ENCODE measurements at places on chromosomes 2 and 18.

- no peak for DNase-seq
Observed at GRCh38 chr2:65536596-65536995, 104.2 kb upstream of the SPRED2 start.

GRCh38 chr2:236086971-236087465, 81.2 kb downstream of the GBX2 start:
- DNase-seq = no peak

DNA sequence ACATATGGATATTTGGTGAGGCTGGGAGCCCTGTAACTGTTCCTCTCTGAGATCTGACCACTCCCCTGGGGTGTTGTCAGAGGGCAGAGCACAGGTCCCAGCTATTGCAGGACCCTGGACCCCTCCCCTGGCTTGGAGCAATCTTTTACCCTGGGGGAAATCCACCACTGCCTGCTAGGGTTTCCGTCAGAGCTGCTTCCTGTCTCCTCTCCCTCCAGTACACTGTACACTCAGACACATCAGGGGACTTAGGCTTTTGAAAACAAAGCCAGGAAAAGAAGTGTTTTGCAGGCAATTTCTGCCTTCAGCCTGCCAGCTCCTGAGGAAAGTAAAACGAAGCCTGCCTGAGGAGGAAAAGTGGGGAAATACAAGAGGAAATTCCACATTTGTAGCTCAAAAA, 13.2 kb upstream of the CEP68 start:
- DNase-seq = no peak

GRCh38 chr2:46114996-46115395, 182.2 kb upstream of the EPAS1 start:
- no peak for DNase-seq

GRCh38 chr2:45904267-45904945, 252.9 kb downstream of the PRKCE start:
- no peak for DNase-seq

GRCh38 chr2:32623311-32623706, 4.5 kb upstream of the TTC27 start:
- no peak for DNase-seq

- DNase-seq = peak; percentile 45
Observed at GRCh38 chr2:98487806-98488189, 43.1 kb downstream of the INPP4A start.

GRCh38 chr2:214808981-214809750, at the start of gene BARD1:
BARD1 (minus strand) TSS chr2:214809683; CDS start chr2:214809569, 114 bp downstream.
- DNase-seq = peak; percentile 53

DNA sequence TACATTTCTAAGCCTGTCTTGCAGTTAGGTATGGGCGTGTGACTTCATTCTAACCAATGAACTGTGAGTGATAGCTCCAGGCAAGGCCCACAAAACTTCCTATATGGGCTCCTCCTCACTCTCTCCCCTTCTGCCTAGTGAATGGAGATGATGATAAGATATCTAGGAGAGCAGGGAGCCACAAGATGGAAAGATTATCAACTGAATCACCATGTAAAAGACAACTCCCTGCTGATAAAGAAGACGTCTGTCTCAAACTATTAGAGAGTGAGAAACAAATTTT, 237.1 kb downstream of the GPD2 start:
- DNase-seq = no peak

GRCh38 chr2:109434351-109434750, 179.4 kb downstream of the SEPTIN10 start:
- no peak for DNase-seq

DNA sequence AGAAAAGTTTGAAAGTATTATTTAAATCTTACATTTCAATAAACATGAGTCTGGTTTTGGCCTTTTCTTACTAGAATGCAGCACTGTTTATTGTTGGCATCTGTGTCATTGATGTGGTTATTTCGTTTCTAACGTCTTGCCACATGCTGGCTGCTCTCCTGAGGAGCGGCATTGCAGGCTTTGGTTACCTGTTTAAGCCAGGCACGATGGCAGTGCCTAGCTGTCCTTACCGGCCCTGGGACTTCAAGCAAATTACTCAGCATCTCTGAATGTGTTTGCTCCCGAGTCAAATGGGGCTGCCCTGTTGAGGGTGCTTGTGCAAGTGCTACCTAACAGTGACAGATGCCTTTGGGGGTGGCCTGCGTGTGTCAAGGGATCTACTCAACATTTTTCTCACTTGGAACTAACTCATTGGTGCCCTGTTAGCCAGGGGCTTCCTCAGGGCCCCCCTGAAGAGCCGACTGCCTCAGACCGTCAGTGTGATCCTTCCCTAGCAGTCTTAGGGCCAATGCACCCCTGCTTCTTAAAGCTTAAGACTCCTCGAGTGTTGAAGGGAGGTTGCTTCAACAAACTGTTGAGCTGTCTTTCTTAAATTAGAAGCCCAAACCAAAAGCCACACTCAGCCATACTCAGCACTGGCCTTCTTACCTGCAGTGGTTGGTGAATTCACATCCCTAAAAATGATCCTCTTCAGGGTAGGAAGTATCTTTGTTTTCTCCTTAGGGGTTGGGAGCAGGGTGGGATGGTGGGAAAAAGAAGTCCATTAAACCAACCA, 151.5 kb downstream of the NCK2 start:
- no peak for DNase-seq

DNA sequence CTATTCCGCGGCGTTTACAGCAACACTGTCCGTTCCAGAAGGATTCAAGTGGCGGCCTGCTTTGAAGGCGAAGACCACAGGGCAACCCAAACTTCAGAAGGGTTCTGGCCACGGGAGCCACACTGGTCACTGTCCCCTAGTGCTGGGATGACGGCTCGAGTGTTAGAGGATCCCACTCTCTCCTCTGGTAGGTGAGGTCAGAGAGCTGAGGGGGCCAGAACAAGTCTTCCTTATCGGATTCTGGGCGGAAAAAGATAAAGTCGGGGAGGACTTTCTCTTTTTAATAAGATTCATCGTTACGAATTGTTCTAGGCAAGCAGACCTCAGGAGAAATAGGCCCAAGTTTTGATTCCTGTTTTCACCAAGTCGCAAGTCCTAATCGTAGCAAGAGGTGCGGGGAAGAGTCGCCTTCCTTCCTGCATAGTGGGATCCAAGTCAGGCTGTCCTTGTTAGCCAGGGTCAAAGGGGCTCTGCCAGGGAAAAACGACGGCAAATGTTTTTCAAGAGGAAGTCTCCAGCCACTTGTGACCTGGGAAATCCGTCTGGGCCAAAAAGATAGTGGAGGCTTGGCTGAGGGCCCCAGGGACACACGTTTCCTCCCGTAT, 864 bp upstream of the MYL12A start:
- DNase-seq = no peak

- no peak for DNase-seq
Observed at GRCh38 chr18:22552254-22552653, 134.5 kb upstream of the CTAGE1 start.

All from CD4-positive, alpha-beta T cell treated with Interferon gamma for 1 hour (primary cell).